Myocyte (in vitro differentiated cells): ENCODE measurements at places on chromosomes 16 and 17. TPM values are rescaled to one million over a fixed set of nuclear protein-coding genes. Genes with fewer than 3 reads are reported as not detected.

DNA sequence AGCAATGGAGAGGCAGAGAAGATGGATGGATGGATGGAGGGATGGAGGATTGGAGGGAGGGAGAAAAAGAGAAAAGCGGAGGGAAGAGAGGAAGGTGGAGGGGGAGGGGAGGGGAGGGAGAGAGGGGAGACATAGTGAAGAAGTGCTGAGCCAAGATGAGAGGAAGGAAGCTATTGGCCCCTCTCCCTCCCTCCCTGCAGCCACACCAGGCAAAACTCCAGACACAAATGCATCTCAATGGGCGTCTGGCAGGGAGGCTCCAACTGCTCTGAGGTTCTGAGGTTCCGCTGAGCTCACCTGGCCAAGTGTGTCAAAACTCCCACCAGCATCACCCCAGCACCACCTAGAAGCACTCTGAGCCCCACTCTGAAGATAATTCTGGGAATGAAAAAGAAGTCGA lies 26.9 kb upstream of the PHB1 start:
- DNase-seq: no peak

CIBAR2 gene
- total RNA-seq: not detected in 2 replicates

DNA sequence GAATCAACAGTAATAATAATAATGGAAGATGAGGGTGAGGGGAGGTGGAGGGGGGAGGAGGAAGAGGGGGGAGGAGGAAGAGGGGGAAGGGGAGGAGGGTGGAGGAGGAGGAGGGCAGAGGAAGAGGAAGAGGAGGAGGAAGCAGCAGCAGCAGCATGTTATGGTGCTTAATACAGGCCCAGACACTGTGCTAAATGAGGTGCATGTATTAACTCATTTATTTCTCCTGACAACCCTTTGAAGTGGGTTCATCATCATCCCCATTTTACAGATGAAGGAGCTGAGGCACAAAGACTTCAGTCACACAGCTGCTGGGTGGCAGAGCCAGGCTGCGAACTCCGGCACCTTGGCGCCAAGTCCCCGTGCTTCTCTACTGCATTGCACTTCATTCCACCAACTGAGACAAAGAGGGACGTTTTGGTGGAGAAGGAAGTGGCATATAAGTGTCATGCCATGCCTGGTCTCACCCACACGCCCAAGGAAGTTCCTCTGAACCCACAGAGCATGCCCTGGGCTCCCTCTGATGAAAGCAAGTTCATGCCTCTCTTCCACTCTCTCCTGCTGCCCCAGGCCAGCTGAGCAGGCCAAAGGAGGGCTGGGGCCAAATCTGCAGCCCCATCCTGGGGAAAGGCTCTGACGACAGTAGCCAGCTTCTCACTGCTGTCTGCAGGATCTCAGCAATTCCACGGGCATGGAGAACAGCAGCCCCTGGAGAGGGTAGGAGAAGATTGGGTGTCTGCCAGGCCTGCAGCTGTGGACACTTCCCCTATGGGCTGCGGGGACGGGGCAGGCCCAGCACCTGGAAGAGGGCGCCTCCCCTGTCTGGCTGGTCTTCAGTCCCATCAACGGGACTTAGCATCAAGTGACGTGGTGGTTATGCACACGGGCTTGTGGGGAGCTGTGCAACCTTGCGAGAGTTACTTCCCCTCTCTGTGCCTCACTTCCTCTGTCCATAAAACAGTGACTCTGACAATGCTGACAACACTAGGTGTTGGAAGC lies 21.8 kb downstream of the XYLT1 start:
- no peak for DNase-seq

DNA sequence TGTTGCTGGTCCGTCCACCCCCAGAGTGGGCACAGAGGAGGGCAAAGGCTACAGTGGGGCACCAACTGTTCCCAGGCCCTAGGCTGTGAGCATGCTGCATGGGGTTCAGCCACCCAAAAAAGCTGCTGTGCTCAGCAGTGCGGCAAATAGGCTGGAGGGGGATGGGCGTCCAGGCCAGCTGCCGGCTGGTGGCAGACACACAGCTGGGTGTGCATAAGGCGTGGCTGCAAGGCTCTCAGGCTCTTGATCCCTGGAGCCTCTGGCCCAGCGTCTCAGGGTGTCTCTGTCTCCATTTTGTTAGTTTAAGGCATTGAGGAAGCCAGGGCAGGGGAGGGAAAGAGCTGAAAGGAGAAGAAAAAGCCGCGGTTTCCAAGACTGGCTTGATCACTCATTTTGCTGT lies 8.8 kb downstream of the RPL19 start:
- peak; percentile 64 for DNase-seq

DNA sequence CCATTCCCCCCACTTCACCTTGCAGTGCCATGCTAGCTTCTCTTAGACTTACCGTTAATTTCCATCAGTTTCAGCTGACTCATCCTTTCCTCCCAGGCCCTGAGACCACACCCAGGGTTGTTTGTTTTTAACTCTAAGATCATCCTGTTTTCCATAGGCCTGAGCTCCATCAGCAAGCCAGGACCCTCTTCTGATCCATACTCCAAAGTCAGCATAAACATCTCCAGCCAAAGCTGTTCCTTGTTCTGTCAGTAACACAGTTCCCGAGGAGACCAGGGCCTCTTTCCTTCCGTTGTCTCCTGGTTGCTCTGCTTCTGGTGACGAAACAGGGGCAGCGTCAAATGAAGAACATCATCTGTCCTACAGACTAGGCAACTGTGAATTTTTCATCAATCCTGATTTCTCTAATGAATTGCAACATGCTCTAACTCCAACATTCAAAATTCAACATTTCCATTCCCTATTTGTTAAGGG lies 83.8 kb upstream of the HNF1B start:
- no peak for DNase-seq

DNA sequence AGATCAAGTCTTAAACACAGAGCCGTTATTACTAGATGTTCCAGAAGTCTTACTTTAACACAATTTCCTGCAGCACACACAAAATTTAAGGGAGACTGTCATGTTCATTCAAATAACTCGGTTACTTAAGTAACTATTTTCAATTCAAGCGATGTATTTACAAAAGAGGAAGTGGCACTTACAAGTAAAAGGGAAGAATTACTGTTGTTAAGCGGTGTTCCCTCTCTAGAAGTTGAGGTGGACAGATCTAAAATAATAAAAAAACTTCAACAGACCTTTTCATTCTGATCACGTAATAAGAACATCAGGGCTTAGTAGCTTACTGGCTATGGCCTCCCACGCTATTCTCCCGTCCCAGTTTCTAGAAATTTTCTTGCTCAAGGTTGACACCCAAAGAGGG lies 26.2 kb upstream of the TXNDC11 start:
- DNase-seq: no peak

TNP2 gene
- not detected in 2 replicates for total RNA-seq

C17orf107 gene
- 0.42 and 0.94 TPM in 2 replicates for total RNA-seq

DNA sequence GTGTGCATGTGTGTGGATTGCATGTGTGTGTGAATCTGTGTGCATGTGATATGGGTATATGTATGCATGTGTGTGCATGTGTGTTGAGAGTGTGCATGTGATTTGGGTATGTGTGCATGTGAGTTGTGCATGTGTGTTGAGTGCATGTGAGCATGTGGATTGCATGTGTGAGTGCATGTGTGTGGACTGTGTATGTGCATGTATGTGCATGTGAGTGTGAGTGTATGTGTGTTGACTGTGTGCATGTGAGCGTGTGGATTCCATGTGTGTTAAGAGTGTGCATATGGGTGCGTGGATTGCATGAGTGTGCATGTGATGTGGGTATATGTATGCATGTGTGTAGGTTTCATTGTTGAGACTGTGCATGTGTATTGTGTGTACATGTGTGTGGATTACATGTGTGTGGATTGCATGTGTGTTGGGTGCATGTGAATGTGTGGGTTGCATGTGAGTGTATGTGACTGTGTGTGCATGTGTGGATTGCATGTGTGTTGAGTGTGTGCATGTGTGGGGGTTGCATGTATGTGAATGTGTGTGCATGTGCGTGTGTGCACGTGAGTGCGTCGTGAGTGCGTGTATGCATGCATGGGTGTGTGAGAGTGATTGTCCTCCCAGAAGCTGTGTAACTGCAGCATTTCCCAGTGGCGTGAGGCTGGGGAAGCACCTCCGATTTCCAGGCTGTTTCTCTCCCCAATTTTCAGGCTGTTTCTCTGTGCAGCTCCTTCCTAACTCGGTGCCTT lies 19.4 kb downstream of the C1QTNF1 start:
- DNase-seq: no peak

ARHGDIG gene
- 0.48 TPM in 1 of 2 replicates, not detected in the other for total RNA-seq

GRCh38 chr17:66929591-66929990 lies 34.9 kb upstream of the CACNG4 start:
- DNase-seq: peak; percentile 28

- DNase-seq: no peak
These were observed 31.5 kb downstream of the WWOX start for GRCh38 chr16:78130950-78131349.

ELP5 gene
- total RNA-seq: 75.1 and 81.8 TPM in 2 replicates
